ENCODE measurements at places on chromosomes 2 and 18.

DNA sequence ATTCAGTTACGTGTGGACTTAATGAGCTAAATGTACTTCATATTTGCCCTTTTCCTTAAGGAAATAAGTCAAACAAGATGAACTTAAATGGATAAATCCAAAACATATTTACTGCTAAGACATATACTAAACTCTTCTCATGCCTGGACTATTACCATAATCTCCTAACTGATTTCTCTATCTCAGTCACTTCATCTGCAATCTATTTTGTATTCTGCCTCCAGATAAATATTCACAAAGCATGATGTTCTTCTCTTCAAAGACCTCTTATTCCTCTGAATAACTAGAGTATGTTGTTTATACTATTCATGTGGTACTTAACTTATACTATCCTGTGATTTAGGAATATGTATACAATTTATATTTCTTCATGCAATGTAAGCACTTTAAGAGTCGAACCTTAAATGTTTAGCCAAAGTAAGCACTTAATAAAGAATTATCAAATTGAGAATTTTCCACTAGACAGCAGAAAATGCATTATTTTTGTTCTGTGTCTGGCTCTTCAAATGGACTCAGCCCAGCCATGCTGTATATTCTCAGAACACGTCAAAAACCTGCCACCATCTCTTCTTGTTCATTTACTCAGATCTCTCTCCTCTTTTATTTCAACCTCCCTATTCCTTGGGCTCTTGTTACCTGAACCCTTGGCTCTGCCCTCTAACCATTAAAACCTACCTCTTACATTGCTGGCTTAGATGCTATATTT, 79.9 kb upstream of the ARHGAP28 start:
- DNase-seq: no peak

DNA sequence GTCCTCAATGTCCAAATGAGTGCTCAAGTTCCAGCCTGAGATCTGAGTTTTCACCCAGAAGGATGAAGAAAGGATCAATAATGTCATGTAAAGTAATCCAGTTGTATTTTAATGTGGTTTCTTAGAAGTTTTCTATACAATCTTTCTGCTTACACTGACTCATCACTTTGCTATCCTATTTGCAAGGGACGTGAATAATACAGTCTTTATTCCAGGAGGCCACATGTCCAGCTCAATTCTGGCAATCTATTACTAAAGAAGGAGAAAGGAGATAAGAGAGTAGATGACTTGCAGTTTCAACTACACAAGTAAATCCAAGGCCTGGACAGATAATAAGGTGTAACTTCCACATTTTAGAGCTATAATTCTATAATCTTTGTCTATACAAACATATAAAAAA, 601.1 kb upstream of the SETBP1 start:
- no peak for DNase-seq

DNA sequence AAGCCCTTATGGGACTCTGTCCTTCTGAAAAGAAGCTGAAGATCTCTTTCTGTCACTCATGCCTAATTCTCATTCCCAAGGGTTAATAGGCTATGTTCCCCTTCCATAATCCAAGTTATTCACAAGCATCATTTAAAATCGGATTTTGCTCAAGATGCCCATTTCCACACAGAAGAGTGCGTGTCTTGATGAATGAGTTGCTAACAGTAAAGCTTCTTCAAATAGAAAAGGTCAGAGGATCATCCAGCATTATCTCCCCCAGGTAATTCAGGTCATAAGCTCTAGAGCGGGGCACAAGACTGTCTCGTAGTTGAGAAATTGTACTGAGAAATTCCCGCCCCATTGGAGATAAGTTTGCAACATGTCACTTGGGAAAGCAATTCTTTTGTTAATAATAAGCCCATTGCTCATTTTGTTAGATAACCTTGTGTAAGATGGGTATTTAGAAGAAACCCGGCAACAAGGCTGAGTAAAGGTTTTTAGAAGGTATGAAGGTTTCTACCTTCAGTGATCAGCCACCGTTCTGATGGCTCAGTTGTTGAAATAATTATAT, 290.7 kb upstream of the EPAS1 start:
- no peak for DNase-seq

DNA sequence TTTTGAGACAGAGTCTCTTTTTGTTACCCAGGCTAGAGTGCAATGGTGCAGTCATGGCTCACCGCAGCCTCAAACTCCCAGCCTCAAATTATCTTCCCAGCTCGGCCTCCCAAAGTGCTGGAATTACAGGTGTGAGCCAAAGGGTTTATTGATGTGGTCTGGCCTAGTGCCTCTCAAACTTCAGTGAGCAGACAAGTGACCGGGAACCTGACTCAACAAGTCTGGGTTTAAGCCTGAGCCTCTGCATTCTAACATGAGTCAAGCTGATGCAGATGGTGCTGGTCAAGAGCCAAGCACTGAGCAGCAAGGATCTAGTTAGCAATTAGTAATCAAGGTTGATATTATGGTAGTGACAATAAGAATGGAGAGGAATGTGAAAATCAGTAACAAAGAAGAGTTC, 21.3 kb downstream of the CDK15 start:
- no peak for DNase-seq

DNA sequence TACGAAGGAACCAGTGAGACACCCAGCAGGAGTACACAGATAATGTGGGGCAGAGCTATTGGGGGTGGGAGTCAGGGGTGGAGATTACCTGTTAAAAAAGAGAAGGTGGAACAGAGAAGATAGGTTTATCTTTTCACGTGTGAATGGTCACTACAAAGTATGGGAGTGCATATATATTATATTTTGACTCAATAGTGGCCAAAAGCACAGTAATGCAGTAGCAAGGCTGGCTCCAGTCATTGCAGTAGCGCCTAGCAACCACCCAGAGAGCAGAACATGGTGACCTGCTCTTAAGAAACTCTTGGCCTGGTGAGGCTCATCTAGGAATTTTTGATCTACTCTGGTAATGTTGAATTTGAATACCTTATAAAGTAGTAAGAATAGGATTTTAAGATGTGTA, 1.0 kb downstream of the IMPACT start:
- DNase-seq: peak; percentile 25

DNA sequence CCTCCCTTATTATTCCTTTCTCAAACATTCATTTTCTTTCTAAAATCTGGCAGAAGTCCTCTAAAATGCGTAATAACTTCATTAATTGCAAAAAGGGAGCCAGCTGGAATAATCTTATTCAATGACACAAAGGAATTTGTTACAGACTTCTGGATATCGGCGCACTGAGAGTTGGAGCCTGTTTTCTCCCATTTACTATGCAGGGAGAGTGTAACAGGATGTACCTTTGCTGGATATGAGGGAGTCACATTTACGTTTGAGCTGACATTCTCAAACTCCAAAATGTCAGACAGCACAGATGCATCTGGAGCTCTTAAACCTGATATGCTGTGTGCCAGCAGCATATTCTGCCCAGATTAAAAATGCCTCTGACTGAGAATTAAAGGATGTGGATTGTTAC, 275.3 kb downstream of the TMX3 start:
- no peak for DNase-seq
